Lung microvascular endothelial cell (primary cell): ENCODE measurements at places on chromosomes 5 and 9.

- no peak for DNase-seq
Measured at GRCh38 chr9:27591093-27591492, 17.8 kb upstream of the C9orf72 start.

- DNase-seq, result no peak
Measured at GRCh38 chr5:32572778-32573480, 12.4 kb upstream of the SUB1 start.

DNA sequence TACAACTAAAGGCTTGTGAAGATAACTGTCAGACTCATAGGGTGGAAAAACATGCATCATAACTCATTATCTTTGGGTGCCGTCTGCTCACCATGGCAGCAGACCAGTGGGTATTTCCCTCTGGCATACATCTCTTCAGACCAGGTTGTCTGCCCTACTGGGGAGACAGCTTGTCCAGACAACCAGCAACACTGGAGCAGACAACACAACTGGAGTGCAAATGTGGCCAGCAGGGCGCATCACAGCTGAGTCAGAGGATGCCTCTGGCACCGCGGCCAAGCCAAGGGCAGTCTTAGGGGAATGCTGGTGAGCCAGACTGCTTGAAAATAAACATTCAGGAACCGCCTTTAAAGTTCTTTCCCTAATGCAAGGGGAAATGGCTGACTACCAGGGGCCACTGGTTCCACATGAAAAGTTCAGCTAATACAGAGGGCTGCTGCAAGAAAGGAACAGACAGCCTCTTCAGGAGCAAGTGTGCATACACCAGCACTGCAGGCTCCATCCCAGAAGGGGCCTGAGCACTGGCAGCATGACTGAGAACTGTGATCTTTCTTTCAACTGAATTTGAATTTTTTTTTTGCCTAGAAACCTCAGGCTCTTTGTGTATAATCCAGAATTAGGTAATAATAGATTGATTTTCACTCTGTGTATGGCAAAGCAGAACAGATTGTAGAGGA is 77.3 kb downstream of the MAMDC2 start:
- peak; percentile 91 for DNase-seq

DNA sequence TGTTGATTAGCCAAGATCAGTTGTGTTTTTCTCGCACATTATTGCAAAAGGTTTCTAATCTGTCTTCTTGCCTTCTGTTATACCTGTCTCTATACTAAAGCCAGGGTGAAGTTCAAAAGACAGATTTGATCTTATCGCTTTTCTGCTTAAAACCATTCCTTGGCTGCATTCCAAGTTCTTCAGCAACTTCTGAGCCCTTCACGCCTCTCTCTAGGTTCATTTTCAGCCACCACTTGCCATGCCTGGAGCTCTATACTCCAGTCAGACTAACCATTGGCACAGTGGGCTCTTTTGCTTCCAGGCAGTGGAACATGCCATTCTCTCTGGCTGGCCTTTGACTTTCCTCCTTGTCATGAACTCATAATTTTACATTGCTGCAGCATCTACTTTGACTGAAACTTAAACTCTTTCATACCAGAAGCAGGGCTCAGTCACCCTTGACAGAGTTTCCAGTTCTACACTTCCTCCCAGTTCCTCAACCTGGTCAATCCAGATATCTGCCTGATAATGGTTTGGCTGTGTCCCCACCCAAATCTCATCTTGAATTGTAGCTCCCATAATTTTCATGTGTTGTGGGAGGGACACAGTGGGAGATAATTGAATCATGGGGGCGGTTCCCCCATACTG is 114.4 kb downstream of the SLC12A2 start:
- DNase-seq, result no peak

- no peak for DNase-seq
Measured at GRCh38 chr5:141477044-141477575, 1.3 kb downstream of the PCDHGC3 start.

DNA sequence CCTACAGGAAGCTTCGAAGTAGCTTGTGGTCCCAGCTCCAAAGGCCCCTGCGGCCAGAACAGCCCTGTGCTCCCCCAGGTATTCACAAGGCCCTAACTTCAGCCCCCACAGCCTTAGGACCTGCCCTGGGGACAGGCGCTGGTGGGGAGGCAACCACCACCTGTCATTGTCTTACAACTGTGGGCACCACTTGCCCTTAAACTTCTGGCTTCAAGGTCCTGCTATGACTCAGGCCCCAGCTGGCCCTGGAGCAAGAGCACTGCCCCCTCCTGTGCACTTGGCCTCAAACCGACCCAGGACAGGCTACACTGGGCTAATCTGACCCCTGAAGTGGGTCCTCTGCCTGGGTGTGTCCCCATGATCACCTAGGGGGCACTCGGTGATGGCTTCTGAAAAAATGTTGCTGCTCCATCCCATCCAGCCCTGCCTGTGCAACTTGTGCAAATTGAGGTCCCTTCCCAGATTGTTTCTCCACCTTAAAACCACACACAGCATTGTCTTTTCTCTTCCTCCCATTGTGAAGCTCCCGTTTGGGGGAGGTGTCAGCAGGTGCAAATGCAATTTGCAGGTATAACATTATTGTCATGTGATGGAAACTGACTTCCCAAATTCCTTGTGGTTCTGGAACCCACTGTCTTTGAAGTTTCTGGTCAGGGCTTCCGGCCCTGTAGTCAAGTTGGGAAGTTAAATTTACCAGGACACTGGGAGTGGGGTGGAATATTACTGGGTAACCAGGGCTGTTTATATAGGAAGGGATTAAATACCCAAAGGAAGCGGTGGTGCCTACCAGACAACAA is 1.1 kb upstream of the PROB1 start:
- DNase-seq, result no peak

DNA sequence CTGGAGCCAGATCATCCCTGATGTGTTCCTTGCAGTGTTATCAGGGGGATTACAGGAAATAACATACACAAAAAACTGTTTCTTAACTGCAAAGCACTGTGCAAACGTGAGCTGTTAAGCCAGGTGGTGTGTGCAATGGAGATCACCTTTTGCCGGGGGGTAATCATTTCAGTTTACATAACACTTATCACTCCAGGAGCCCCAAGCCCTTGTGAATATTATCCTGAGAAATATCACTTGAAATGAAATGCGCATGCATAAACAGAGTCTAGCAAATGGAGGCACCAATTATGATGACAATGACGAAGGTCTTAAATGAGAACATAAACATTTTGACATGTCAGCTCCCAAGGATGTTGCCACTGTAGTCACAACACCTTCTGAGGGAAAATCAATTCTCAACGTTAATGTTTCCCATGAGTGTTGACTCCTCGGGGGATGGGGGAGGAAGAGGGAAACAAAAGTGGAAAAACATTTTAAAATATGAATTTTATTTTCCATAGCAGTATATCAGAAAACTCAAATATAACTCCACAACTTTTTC is 54.5 kb upstream of the RAD23B start:
- no peak for DNase-seq

DNA sequence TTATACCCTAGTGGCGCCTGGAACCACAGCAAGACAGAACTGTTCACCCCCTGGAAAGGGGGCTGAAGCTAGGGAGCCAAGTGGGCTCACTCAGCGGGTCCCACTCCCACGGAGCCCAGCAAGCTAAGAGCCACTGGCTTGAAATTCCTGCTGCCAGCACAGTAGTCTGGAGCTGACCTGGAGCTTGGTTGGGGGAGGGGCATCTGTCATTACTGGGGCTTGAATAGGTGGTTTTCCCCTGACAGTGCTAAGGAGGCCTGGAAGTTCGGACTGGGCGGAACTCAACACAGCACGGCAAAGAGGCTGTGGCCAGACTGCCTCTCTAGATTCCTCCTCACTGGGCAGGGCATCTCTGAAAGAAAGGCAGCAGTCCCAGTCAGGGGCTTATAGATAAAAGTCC is 19.5 kb downstream of the BTNL3 start:
- no peak for DNase-seq

DNA sequence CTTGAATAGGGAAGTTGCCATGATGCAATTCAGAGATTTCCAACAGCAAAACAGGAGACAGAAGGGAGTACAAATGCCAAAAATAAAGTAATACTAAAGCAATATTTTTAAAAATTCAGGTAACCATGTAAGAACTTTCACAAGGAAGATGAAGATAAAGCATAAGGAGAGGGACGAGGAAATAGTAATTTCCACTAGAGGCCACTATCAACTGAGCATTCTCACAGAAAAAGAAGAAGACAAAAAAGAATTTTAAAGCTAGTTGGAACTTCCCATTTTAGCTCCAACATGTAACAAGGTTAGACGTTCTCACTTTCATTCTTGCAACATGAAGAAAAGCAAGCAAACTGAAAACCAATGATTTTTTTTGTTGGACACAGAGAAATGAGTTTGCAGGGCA is 779.9 kb upstream of the CDH6 start:
- no peak for DNase-seq

DNA sequence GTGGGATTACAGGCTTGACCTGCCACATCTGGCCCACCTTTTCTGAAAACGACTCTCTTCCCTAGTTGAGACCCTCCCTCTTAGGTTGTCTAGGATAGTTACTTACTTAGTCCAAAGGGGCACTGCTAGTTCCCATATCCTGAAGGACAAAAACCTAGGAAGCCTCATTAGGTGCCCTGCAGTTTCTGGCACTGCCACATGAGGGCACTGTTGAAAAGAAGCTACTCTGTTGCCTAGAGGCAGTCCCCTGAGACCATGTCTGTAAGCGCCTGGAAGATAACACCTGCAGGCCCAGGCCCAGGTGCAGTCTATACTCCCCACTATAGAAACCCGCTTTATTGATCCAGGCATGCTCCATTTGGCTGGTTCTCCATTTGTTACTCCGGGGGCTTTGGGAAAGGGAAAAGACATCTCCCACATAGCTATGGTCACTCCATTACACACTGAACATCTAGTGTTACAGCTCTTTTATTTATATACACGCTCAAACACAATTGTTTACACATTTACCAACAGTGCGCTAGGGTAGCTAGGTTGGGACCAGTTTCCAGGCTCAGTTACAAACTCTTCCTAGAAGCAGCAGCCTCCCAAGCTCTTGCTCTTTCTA is 73.4 kb upstream of the PPARGC1B start:
- peak; percentile 47 for DNase-seq

DNA sequence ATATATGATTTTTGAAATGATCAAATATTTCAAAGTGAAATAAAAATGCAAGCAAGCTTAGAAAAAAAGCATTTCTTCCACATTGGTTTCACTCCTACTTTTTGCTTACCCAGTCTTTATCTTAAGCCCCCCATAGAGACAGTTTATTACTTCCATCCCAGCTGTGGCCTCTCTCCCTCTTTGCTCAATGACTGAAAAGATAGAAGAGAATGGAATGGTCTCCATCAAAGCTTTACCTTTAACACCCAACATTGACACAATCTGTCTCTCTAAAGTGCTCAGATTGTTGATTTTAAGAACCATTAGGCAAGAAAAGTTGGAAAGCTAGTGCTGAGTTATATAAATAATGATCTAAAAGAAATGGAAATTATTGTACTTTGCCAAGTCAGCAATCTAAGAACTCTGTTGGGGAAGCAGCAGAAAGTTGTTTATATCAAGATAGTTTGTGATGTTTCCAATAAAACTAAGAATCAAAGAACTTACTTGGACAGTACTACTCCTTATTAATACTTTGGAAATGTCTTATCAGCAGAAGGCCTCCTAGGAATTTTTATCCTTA is 277.5 kb upstream of the NREP start:
- DNase-seq, result no peak

DNA sequence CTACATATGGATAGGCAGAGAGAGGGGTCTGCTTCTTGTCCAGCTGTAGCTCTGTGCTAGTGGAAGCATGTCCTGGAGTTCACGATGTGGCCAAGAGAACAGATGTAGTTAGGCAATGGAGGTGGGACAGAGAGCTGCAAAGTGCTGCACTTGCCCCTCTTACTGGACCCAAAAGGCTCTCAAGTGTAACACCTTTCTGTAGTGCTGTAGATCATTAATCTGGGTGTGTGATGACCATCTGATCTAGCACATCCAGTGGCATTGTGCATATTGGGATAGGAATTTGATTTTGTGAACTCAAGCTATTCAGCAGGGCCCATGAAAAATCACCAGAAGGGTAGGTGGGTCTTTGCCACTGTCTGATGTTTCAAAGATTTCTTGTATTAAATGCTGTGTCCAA is 151.4 kb downstream of the KDM4C start:
- no peak for DNase-seq

- no peak for DNase-seq
Measured at GRCh38 chr5:158701007-158701391, 398.7 kb downstream of the EBF1 start.

GRCh38 chr5:98110282-98110691 is 663.2 kb upstream of the RGMB start:
- no peak for DNase-seq

DNA sequence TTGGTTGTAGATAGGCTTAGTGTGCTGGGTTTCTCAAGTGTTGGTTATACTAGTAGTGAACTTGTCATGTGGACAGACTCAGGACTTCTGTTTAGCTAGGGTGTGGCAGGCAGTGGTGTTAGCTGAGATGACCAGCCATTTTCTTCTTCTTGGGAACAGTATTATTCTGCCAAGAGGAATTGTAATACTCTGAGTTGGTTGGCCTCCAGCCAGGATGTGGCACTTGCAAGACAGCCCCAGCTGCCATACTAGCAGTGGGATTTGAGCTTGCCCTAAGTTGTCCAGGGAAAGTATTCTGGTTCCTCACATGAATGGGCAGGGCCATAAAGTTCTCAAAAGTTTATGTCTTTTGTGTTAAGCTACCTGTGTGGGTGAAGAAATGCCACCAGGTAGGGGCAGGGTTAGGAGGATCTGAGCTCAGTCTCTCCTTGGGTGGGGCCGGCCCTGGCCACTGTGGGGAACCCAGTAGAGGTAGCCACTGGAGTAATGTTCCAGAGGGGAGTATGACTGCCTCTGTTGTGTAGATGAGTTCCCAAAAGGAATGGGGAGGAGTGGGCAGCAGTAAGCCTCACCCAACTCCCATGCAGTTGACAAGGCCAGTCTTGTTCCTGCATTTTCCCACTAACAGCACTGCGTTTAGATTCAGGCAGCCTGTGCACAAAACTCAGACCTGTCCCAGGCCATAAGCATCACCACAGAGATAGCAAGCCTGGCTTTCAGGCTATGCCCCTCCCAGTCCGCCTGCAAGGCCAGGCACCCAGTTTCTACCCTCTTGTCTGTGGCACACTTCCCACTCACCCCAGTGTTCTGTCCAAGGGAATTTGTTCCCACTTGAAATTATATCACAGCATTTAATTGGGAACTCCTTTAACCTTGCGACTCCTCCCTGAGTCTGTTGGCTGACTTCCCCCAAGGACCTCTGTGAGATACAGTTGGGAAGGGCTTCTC is 250.7 kb downstream of the ANXA1 start:
- DNase-seq, result no peak

DNA sequence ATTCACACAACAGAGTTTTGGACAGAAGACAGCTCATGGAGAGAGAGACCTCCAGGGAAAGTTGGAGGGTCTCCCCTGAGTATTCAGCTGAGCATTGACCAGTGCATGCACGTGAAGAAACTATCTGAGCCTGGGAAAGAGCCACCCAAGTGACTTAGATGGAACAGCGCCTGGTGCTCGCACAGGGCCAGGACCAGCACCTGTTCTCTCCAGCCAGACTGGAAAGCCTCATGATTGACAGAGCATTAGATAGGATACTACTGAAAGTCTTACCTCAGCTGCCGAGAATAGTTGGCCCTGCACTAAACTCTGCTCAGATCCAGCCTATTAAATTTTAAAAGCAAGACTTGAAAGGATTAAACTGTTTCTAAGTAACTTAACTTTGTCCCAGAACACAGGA is 28.3 kb upstream of the NEURL1B start:
- no peak for DNase-seq

GRCh38 chr9:82923912-82924605 is 138.9 kb downstream of the RASEF start:
- no peak for DNase-seq

GRCh38 chr5:126753227-126753626 is 23.7 kb upstream of the LMNB1 start:
- DNase-seq, result no peak

GRCh38 chr9:87501806-87502205 is 4.1 kb downstream of the DAPK1 start:
- DNase-seq, result no peak

GRCh38 chr9:77038281-77039036 is 19.0 kb downstream of the FOXB2 start:
- DNase-seq, result no peak
